ENCODE measurements at places on chromosomes 12 and 14.
A peak's percentile ranks its signal among the peaks of the same experiment; 100 is the strongest.

- no peak for DNase-seq
Observed at GRCh38 chr12:117790948-117791347, 177.8 kb downstream of the KSR2 start.

- DNase-seq = no peak
Observed at GRCh38 chr14:50820786-50821509, 10.0 kb downstream of the NIN start.

- no peak for DNase-seq
Observed at GRCh38 chr12:124532967-124533366, 34.4 kb downstream of the NCOR2 start.

- DNase-seq = no peak
Observed at GRCh38 chr12:130514149-130514551, 176.5 kb downstream of the PIWIL1 start.

DNA sequence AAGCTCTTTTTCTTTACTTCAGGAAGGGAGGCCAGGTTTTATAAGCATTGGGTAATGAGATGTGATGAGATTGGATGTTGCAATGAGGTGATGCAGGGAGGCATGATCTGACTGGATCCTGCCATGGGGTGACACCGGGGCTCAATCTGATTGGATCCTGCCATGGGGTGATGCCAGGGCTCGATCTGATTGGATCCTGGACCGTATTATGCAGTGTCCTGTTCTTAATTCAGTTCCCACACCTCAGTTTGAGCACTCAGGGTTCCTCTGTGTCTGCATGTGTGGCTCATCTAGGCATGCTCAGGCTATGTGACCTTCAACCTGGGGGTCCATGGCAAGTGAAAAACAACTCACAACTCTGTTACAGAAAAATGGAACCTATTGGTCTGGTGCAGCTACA lies 166.4 kb downstream of the SLC15A4 start:
- DNase-seq = no peak

GRCh38 chr14:104104076-104104901 lies 18.8 kb downstream of the ASPG start:
- no peak for DNase-seq

DNA sequence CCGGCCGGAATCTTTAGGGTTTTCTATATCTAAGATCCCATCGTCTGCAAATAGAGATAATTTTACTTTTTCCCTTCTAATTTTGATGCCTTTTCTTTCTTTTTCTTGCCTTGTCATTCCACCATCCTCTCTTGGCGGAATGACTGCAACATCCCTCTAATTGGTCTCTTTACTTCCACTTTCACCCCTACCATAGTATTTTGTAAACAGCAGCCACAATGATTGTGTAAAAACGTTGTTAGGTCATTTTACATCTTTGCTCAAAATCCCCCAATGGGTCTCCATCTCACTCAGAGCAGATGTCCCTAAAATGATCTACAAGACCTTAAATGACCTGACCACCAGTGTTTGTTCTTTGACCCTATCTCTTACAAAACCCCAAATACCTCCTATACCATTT lies 80.0 kb upstream of the STAC3 start:
- no peak for DNase-seq

GRCh38 chr12:68462803-68463202 lies 130.6 kb upstream of the MDM1 start:
- no peak for DNase-seq

- peak; percentile 19 for DNase-seq
Observed at GRCh38 chr12:75641031-75641780, 129.8 kb upstream of the KRR1 start.

DNA sequence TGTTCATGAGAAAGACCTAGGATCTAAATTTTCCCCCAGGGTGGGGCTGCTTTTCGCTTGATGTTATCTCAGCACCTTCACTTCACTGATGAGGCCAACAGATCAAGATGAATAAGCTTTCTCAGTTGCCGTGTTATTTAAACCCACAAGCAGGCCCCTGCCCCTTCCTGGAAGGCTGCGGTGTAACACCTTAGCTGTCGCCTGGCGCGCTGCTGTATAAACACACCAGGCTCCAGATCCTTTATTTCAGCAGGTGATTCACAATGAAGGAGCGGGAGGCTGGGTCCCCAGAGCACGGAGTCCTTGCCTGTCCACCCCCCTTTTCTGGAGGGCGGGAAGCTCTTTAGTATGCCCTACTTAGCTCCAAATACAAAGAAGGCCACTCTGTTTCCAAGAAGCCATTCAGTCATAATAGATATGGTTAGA lies 515.4 kb downstream of the FUT8 start:
- DNase-seq = peak; percentile 55

- no peak for DNase-seq
Observed at GRCh38 chr14:57834961-57835360, 30.9 kb downstream of the SLC35F4 start.

- DNase-seq = peak; percentile 8
Observed at GRCh38 chr12:100672075-100672592, 98.7 kb downstream of the GAS2L3 start.

DNA sequence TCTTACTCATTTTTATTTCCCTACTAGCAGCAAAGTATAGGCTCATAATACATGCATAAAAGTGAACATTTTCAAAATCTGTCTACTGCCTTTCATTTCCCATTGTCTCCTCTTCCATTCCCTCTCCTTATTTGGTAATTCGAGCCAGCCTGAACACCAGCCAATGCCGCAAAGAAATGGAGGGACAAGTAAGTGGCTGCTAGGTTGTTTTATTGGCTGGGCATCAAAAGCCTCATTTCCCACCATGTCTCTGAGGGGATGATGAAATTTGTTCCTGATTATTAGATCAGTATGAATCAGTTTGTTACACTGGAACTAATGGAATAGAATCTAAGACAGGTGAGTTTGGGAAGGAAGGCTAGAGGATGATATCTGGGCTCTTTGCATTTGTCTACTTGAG lies 143.5 kb downstream of the KCNA5 start:
- DNase-seq = no peak

GRCh38 chr12:19430988-19431387 lies 8.3 kb upstream of the AEBP2 start:
- DNase-seq = no peak

- no peak for DNase-seq
Observed at GRCh38 chr12:106114447-106115068, 24.2 kb downstream of the NUAK1 start.

DNA sequence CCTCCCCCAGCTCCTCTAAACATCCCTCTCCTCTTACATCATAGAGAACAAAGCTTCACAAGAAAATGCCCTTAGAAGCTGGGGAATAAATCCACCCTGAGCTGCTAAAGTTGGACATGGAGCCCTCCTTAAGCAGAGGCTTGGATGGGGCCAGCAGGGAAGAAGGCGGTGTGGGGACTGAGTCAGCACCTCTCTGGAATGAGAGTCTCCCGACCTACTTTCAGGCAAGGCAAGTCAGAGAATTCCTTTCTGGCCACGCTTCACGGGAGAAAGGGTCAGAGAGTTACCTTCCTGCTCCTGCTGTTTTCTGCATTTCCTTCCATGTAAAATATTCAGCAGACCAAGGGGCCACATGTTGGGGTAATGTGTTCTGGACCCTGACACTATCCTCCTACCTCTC lies 113.3 kb upstream of the PRB2 start:
- no peak for DNase-seq

GRCh38 chr14:57848786-57849185 lies 17.1 kb downstream of the SLC35F4 start:
- DNase-seq = no peak

DNA sequence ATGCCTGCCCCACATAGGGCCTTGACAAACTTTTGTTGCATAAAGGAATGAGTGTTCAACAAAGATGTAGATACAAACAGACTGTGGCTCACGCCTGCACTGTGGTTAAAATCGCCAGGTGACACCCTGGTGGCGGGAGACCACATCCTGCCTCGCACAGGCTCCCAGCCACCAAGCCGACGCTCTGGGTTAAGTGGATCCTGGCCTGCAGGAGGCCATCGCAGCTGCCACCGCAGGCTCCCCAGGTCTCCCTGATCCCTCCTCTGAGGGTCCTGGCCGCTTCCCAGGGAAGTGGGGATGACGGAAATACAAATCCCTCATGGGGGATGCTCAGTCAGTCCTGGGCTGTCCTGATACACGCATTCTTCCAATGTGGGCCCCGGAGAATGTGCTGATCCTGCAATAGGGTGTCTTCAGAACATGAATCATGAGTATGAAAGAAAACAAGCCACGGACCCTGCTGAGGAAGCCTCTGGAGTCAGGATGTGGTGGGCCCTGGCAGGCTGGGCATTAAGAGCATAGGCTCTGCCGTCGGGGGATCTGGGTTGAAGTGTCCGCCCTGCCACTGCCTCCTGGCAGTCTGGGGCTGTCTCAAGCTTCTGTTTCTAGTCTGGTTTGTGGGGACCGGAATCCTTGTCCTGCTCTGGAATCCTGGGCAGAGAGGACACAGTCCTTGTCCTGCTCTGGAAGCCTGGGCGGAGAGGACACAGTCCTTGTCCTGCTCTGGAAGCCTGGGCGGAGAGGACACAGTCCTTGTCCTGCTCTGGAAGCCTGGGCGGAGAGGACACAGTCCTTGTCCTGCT lies 53.5 kb upstream of the BEGAIN start:
- DNase-seq = peak; percentile 57

- DNase-seq = no peak
Observed at GRCh38 chr12:121779422-121779895, 14.0 kb downstream of the RHOF start.

DNA sequence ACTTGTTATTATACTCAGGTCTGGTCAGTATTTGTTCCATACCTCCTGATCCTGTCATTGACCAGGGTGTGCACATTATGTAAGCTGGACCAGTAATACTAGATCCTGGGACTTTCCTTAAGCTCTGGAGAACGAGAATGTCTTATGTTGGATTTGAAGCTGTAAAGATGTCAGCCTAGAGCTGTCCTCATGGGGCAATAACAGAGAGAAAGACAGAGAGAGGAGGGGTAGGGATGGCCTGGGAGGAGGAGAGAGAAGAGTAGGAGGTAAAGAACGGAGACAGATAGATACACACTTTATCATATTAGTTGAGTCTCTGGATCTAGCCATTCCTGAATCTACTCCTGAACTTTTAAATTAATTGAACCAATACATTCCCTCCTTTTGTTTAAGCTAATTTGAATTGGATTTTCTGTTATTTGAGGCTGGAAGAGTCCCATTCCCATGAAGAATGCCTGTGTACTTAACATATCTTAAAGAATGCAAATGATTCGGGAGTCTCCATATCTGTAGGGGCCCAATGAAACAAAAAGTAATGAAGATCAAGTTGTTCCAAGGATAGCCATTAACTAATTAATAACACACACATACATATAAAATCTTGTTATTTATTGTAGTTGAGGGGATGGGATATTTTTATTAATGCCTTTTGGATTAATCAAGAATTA lies 55.9 kb downstream of the PLEKHA5 start:
- DNase-seq = no peak

DNA sequence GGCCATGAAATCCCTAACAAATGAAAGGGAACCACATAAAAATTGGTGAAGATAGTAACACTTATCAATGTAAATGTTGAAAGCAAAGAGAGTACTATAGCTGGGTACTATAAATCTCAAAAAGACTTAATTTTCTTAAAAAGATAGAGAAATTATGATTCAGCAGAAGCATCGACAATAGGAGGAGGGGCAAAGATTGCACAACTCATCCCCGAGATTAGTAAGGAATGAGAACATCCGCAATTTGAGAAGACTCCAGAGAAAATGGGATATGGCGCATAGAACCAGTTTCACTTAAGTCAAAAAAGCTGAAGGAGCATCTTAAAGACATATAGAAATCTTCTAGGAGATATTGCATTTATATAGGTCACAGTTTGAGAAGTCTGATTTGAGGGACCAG lies 220.2 kb upstream of the SLC16A7 start:
- DNase-seq = no peak

- DNase-seq = no peak
Observed at GRCh38 chr14:63901434-63902085, 48.8 kb downstream of the SYNE2 start.

DNA sequence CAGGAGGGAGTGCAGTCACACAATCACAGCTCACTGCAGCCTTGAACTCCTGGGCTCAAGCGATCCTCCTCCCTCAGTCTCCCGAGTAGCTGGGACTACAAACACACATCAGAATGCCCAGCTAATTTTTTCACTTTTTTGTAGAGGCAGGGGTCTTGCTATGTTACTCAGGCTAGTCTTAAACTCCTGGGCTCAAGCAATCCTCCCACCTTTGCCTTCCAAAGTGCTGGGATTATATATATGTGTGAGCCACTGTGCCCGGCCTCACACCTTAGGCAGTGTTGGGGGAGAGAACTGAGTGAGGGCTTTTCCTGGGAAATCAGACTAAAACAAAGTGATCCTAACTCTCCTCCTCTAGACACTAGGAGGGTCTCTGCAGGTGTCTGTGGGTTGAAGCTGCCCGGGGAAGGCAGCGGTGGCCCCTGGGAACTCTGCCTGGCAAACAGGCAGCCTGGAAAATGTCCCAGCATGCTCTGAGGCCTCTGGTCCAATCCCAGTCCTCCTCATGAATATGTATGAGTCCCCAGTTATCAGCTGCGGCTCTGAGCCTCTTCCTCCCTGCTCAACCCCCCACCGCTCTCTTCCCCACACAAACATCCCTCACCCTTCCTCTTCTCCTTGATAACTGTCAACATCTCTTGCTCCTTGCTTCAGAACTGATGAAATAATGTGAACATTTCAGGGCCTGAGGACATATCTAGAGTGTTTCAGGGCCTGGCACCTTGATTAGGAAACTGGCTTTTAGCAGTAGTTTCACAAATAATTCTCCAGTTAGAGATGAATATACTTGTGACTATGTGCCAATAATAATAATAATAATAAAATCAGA lies 7.9 kb upstream of the NAA25 start:
- no peak for DNase-seq

DNA sequence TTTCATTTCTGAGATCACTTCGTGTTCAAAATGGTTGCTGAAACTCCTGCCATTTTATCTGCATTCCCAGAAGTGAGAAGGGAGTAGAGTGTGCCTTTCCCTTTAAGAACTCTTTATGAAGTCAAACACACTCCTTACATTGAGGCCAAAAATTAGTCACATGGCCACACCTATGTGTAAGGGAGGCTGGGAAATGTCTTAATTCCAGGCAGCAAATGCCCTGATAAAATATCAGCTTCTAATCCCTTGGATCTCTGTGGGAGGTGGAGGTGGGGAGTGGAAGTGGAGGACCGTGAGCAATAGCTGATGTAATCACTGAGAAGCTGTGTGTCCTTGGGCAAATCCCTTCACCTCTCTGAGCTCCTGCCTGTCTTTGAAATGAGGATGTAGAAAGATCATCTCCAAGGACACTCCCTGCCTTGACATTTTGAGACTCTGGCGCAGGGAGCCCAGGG lies 22.7 kb upstream of the ANKRD9 start:
- no peak for DNase-seq

DNA sequence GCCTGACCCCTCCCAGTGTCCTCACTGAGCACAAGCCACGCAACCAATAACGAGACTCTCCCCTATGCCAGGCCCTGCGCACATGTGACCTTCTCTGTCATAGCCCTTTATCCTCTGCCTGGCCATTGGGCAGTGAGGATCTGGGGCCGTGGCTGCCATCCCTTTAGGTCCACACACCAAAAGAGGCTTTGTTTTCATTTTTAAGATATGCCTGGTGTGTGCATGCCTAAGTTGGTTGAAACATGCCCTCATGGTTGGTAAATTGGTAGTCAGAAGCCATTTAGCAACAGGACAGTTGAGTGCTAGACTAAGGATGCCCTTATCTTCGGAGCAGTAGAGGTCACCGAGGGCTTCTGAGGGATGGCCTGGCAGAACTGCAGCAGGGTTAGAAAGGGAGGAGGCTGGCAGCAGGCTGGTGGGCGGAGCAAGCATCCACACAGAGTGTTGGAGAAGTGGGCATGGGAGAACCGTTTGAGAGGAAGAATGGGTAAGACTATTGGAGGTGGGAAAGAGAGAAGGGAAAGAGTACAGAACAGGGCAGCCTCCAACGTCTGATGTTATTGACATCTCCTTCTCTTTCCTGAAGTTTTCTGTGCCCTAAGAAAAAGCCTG lies 75.1 kb downstream of the SLC24A4 start:
- DNase-seq = no peak

- DNase-seq = no peak
Observed at GRCh38 chr12:132521200-132521580, 31.2 kb downstream of the FBRSL1 start.

All from stimulated activated CD8-positive, alpha-beta memory T cell treated with anti-CD3 and anti-CD28 coated beads, Interleukin-7, amount 100 ng/mL, for 24 hours (primary cell).